NCI-H187 treated with DMSO at 0.1 percent for 48 hours (cell line): ENCODE measurements at places on chromosomes 13 and 19.

GRCh38 chr13:40963927-40964326 lies 55.2 kb downstream of the ELF1 start:
- no peak for DNase-seq

GRCh38 chr19:10920288-10920655 lies 8.2 kb downstream of the YIPF2 start:
- DNase-seq, result no peak

- no peak for DNase-seq
Observed at GRCh38 chr19:13993590-13994300, 12.4 kb downstream of the RFX1 start.

- no peak for DNase-seq
Observed at GRCh38 chr13:65453982-65454381, 1776.2 kb downstream of the PCDH9 start.

DNA sequence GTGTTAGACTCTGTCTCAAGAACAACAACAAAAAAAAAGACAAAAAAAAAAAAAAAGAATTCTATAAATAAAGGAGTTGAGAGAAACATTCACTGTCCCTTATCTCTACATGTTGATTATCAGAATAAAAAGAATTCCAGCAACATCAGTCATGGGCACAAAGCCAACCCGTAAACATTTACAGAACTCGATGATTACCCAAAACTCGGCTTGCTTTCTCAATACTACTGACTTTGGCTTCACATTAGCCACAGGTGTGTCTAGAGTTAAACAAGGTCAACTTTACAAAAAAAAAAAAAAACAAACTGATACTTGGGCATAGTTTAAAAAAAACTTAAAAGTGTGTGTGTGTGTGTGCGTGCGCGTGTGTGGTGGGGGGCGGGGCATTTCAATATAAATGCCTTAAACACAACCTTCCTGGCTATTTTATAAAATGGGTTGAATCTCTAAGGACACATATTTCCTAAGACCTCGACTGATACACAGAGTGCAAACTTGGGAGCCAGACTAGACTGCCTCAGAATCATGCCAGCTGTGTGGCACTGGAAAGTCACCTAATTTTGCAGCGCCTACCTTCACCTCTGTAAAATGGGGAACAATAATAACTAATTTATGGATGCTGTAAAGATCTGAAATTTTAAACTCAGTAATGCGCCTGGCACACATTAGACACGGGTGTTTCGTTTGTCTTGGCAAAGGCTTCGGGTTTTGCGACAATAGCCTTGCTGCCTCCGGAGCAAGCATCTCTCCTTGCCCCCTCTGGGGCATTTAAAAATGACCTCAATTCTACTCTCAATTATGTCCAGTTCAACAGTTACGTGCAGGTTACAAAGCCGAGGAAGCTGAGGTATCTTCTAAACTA lies 922 bp downstream of the EBPL start:
- no peak for DNase-seq

DNA sequence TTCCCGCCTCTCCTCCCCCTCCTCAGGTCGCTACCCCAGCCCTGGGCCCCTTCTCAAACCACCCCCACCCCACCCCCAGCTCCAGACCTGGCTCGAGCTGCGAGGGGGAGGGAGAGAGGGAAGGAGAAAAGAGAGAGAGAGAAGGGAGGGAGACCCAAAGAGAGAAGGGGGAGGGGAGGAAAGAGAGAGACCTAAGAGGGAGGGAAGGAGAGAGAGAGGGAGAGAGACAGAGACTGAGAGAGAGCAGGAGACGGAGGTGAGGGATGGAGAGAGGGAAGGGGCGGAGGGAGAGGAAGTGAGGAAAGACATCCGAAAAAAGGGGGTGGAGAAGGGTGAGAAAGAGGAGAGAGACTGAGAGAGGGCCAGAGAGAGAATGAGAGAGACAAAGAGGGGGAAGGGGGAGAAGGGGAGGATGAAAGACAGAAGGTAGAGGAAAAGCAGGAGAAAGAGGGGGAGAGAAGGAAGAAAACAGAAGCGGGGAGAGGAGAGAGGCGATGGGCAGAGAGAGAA lies 2.0 kb upstream of the SPACA6 start:
- no peak for DNase-seq

DNA sequence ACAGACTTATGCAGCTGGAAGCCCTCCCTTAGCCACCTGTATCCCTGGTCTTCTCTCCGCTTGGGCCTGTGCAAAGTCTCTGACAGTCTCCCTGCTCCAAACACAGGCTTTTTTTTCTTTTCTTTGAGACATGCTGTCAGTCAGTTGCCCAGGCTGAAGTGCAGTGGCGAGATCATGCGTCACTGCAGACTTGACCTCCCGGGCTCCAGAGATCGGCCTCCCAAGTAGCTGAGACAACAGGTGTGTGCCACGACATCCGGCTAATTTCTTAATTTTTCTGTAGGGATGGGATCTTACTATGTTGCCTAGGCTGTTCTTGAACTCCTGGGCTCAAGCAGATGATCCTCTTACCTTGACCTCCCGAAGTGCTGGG lies 1.6 kb downstream of the MZF1 start:
- no peak for DNase-seq

DNA sequence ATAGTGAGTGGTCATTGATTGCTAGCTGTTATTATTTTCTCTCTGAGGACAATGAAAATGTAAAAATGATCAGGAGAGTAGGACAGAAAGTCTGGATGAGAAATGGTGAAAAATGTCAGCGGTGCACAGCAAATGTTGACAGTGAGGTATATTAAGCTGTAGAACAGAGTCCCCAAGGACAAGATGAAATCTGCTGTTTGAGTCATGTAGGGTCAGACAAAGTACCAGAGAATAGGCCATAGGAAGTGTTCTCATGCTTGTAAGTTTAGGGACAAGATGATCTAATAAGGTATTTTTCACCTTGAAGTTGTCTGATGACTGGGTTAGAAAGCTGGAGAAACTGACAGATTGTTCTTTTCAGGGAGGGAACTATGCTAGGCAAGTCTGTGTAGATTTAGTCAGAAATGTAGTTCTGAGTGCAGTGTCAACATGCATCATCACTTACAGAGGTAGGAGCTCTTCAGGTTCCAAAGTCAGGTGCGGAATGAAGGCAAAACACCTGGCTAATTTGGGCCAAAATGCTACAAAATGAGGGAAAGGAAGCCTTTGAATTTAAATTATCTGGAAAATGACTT lies 369.3 kb downstream of the DLEU7 start:
- DNase-seq, result no peak

DNA sequence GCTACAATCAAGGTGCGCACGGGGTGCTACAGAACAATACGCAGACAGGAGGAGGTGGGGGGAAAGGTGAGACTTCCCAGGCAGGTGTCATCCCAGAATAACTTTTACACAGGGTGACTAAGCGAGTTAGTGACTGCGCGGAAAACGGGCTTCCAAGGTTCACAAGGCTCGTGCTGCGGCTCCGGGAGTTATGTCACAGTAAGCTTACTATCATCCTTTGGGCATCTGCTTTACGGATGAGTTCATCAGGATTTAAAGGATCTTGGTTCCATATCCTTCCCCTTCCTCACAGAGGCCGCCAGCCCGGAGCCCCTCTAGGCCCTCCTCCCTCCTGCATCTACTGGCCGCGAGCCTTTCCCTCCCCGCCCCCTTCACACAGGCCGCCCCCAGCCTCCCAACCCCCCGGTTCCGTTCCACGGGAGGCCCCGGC lies 474 bp upstream of the IFT88 start:
- DNase-seq, result no peak

DNA sequence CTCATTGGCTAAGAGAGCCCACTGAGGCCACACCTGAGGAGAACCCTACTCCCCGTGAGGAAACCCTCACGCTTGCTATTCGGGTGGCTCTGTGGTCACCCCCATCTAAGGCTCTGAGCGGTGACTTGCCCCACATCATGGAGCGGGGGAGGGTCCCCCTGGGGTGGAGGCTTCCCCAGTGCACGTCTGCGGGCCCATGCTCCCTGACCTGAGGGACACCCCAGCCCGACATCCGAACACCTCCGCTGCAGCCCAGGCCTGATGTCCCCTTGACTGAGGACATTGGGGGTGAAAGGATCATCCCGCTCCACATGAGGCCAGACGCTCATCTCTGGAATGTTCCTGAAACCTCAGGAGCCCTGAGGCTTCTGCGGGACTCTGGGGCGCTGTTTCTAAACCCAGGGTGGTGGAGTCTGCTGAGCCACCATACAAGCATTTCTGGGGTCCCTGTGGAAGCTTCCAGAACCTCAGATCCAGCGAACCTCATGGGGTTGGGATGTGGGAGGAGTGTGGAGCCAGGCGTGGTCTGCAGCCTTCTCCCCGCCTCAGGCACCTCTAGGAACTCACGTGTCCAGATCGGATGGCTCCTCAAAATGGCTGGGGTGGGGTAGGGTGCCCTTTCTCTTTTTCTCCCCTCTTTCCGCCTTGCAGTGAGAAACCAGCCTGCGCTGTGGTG lies 19.9 kb downstream of the TMED1 start:
- no peak for DNase-seq

DNA sequence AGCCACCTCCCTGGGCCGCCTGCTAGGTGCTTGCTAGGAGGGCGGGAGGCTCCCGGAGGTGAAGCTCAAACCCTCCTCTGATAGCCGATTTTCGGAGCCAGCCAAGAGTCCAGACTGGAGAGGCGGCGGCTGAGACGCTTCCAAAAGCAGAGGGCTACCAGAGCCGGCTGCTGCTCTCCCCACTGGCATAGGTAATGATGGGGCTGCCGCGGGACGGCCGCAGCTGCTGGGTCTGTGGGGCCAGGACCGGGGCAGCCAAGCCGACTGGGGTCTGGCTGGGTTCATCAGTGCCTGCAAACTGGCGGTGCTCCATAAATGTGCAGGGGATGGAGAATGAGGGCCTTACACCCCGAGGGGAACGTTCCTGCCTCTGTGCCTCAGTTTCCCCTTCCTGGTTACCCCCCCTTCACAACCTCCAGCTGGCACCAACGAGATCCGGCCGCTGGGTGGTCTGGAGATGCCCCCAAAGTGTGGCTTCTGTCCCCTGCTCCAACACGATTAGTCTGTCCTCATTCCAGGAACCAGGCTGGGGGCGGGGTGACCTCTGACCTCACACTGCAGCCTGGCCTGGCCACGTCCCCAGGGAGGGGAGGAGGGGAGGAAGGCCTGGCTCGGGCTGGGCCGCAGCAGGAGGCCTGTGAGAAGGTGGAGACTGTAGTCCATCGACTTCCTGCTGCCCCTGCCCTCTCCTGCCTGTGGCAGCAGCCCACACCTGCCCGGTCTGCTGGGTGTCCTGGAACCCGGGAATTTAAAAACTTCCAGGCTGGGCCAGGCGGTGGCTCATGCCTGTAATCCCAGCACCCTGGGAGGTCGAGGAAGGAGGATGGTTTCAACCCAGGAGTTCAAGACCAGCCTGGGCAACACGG lies 3.8 kb upstream of the WDR18 start:
- DNase-seq, result no peak

DNA sequence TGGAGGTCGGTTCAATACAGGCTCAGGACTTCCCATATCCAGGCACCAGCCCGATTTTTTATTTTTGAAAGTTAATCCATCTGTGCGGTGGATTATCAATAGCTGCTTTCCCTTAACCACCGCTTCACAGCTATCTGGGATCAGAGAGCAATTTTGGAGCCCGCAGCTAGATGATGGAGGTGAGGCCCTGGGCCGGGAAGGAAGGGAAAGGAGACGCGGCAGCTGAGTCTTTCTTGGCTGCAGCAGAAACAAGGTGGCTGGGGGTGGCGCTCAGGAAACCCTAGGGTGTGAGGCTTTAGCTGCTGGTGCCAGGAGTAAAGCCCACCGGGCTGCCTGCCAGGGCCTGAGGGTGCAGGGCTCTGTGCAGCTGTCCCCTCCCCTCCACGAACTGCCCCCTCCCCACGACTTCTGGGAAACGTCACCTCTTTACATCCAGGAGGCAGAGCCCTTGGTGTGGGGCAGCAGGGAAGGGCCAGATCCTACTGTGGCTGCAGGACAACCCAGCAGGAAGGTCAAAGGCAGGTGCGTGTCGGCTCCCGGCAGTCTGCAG lies 307.0 kb downstream of the ZNF536 start:
- DNase-seq, result no peak

GRCh38 chr13:46041419-46041839 lies 11.1 kb downstream of the ZC3H13 start:
- no peak for DNase-seq

GRCh38 chr19:51098365-51099046 lies 9.7 kb downstream of the CTU1 start:
- DNase-seq, result no peak

DNA sequence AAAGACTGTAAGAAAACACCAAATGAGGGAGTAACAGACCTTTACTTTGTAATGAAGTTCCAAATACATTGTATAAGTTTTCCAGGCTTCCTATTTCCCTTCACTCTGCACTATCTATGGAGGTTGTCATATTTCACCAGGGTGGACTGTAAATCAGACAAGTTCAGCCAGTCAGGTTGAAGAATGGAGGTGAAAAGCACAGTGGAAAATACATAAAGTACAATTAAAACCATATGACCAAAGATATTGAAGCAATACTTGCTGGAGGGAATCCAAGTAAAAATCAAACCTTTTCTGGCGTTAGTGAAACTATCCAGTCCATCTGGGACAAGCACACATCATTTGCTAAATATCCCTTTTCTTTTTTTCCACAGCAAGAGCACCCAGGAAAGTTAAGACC lies 3.2 kb downstream of the LHFPL6 start:
- DNase-seq, result no peak

DNA sequence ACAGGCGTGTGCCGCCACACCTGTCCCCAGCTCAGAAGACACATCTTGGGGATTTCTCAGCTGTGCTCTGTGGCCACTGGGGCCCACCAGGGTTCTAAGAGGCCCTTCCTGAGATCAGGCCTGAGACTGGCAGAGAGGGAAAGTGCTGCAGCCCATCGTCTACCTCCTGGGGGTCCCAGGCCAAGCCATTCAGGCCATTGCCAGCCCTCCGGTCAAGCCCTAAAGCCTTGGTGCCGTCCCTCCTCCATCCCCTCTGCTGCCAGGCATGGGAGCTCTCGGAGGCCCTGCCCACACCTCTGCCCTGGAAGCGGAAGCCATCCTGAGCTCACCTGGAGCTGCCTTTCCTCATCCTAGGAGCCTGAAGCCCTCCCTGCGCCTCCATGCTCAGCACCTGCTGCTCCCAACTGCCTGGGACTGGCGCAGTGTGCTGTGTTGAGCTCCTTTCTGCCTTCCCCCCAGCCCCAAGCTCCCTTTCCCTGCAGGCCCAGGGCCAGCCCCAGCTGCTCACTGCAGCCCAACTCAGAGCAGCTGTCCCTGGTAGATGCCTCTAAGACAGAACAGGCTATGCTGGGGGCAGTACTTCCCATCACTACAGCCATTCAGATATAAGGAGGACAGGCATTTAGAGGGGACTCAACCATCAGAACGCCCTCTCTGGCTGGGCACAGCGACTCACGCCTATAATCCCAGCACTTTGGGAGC lies 2.9 kb downstream of the SLC7A9 start:
- DNase-seq, result no peak

DNA sequence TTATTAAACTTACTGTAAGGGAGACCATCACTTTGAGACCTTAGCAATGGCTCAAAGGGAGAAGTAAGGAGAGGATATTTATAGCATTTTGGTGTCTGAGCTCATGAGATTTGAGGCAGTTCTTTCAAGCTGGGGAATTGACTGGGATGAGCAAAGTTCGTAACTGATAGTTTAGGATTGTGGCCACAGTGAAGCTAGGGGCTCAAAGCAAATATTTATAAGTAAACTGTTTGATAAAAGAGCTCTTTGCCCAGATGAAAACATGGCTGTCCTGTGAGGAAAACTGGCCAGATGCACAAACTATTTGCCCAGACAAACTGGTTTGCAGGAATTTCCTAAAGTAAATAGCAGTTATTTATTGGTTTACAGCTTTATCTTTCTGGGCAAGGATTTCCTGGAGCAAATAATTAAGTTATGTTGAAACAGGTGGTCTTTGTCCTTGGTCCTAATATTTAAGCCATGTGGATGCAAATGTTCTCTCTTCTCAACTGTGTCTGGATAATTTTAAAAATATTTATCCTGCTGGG lies 59.7 kb upstream of the TMTC4 start:
- DNase-seq, result no peak

GRCh38 chr13:94978516-94978915 lies 266.2 kb upstream of the SOX21 start:
- no peak for DNase-seq

- no peak for DNase-seq
Observed at GRCh38 chr19:35318679-35319448, 10.1 kb upstream of the CD22 start.
